ENCODE measurements at places on chromosomes 2 and 18. TPM values are rescaled to one million over a fixed set of nuclear protein-coding genes. Genes with fewer than 3 reads are reported as not detected.

DNA sequence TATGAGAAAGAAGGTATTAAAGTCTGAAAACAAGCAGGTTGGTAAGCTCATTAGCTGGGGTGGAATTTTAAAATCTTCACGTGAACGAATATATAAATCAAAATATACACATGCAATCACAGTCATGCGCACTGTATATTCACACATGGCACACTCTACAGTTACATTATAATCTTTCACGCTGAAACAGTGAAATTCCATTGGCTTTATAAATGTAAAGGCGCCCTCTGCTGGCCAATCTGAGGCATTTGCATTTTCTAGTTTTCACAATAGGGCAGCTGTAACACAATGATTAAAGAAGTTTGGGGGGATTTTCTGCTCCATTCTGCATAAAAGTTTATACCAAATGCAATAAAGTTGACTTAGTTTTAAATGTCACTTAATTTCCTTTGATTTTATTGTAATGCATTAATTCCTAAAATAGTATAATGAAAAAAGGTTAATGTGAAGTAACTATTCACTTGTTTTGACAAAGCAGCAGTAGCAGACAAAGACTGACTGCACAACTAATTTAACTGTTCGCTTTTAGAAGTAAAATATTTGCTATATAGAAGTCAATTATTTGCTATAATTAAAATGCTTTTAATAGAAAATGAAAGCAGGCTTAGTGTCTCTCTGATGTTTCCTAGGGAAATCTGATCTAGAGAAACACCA lies 17.2 kb downstream of the IFIH1 start:
- no peak for DNase-seq

DNA sequence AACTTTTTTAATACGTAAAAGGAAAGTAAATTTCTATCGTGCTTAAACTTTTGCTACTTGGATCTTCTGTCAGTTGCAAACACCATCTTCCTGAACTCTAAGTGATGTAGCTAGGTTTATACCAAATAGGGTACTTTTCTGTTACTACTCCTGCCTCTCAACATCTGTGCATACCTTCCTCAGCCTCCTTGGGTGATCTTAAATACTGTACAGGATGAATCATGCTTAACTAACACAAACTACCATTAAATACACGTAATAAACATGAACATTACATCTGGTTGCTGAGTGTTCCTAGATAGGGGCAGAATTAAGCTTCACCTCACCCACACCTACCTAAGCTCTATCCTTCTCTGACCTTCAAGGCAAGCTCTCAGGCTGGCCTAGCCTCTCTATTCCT lies 398.0 kb downstream of the TXNL1 start:
- DNase-seq, result no peak

- DNase-seq, result no peak
Observed at GRCh38 chr2:220081171-220081570, 453.7 kb downstream of the SLC4A3 start.

DNA sequence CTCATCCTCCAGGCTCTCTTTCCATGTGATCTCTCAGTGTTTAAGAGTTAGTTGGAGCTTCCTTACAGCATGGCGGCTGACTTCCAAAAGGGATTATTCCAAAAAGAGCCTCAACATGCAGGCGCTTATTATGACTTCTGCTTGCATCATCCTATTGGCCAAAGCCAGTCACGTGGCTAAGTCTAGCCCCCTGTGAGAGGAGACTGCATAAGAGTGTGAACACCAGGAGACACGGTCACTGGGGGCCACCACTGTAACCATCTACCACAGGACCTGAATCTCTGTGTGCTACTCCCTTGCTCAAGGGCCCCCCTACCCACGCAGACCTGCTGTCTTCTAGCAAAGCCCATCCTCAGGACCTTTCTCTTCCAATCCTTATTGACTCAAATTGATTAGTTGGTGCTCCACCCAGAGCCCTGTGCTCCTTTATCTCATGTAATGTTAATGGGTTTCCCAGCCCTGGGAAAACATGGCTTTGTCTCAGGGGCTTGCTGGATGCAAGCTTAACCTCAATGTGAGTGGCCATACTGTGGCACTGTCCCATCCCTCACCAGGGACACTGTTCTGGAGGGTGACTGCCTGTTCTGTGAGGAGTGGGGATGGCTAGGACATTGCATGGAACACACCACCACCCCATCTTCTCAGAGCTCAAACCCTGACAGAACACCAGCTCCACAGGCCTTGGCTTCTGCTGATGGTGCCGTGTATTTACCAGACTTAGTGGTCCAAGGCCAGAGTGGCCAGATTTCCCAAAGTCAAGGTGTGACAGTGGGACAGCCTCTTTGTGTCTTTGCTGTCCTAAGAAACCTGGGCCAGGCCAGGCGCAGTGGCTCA lies 4.2 kb downstream of the IL1RN start:
- no peak for DNase-seq

DNA sequence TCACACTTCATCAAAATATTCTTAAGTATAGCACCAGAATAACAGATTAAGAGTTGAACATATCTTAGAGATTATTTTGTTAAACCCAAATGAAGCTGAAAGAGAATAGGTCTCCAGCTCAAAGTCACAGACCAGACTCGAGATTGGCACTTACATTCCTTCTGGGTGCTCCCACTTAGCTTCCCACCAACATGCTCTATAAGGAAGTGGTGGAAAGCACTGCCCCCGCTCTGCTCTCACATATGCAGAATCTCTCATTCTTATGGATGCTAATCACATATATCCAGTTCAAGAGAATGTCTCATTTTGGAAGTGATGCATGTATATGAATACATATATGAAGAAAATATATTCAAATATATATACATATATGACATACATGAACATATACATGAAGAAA lies 71.5 kb upstream of the CD226 start:
- no peak for DNase-seq

DNA sequence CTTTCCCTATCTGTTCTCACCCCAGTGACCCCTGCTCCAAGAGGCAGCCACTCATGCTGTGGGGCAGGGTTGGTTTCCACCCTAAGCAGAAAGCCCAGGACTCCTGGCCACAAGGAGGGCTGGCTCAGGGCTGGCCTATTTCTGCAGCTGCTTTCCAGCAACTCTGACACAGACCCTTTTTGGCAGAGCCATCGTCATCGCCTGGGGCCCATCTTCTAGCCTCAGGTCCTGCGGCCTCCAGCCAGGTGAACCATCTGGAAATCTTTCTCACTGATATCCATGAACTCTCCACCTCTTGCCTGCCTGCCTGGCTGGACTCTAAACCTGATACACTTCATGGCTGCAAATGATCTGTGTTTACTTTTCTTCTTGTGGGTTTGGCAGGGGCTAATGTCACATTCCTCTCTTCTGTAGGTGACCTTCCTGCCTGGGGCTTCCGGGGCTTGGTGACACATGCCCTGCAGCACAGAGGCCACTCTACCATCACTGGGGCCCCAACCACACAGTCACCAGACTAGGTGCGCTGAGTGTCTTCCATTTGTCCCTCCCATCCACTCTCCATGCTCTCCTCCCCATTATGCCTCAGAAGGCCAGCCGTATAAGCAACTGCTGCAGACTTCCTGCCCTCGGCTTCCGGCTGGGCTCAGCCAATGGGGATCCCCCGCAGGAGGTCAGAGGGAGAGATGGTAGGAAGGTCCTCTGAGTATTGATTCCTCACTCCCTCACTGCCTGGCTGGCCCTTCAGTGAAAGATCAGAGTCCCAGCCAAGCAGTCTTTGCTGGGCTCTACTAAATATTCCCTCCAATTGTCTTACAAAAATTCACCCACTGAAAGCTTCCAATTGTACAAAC lies 9.7 kb upstream of the COPS8 start:
- no peak for DNase-seq

DNA sequence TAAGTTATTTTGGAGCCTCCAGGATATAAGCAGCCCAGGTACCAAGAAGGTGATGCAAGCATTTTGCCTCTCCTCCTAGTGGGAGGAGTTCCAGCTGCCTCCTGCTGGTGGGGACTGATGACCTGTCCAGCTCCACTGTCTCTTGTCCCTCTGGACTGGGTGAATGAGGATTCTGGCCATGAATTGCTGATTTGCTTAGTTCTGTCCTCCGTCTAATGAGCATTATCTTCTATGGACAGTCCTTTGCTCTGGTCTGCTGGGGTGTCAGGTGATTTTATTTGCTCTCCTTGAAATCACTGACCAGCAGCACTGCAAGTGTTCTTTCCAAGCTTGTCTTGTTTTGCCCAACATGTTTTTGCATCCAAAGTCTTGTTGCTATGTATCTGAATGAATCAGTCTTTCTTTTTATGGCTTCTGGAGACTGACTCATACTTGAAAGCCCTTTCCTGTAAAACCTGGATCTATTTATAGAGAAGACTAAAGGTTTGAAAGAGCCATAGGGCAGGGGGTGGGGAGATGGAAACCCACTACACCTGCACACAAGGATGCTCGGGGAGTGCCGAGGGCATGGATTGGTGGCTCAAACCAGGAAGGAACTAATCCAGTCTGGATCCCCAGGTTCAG lies 40.5 kb upstream of the EFHD1 start:
- no peak for DNase-seq

DNA sequence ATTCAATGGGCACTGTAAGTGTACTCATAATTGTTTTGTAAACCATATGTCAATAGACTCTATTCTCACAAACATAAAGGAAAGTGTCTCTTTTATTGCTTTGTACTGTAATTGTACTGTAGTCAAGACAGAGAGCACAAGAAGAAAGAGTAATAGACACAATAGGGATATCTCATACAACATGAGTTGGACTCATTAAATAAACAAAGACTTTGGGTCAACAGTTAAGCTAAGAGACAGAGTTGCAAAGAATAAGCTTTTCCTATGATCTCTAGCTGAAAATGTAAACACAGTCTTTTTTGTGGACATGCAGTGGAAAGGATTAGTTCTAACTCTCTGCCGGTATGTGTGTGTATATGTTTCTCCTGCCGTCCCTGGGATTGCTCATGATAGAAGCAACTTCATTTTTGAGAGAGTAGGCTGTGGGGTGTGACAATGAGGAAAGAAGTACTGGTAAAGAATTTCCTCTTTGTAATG lies 13.9 kb upstream of the KYNU start:
- no peak for DNase-seq

- no peak for DNase-seq
Observed at GRCh38 chr2:16861111-16861510, 195.5 kb upstream of the CYRIA start.

GRCh38 chr2:137969418-137969765 lies 5.1 kb downstream of the HNMT start:
- DNase-seq, result peak; percentile 11

GRCh38 chr18:26051843-26052242 lies 38.6 kb downstream of the SS18 start:
- no peak for DNase-seq

GRCh38 chr2:69192176-69192945 lies 179.4 kb downstream of the ANTXR1 start:
- no peak for DNase-seq

- DNase-seq, result no peak
Observed at GRCh38 chr2:31770741-31771140, 190.0 kb upstream of the SRD5A2 start.

- DNase-seq, result no peak
Observed at GRCh38 chr2:30689496-30690125, 117.6 kb downstream of the CAPN13 start.

Gene STARD6
- not detected for total RNA-seq

DNA sequence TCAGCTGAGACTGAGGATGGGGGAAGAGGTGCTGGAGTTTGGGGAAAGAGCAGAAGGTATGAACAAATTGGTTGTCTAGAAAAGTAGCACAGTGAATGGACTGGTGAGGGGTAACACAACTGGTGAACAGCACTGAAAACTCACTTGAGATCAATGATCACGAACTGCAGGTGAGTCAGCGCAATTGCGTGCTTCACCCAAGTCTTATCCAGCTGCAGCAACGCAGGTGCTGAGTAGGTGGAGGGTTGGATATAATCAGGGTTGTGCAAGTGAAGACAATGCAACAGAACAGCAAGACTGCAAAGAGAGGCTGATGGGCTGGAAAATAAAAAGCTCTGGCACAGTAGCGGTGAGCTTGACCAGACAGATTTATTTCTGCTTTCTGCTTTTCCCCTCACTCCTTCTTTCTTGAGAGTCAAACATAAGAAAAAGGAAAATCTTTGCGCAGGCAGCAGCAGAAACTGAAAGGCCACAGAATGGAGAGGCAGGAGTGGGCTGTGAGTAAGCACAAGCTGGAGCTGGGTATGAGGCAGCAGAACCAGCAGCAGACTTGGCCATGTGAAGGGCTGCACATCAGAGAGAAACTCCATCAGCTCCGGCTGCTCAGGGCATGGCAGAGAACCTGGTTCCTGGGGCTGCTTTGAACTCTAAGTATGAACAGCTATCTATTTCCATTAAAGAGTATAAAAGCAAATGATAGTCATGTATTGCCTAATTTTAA lies 99.4 kb upstream of the ARL5A start:
- DNase-seq, result no peak

- DNase-seq, result no peak
Observed at GRCh38 chr2:177229442-177230242, 17.0 kb downstream of the HNRNPA3 start.

GRCh38 chr2:241009601-241010530 lies 11.4 kb downstream of the SNED1 start:
- DNase-seq, result no peak
